ENCODE measurements at places on chromosomes 11 and 22.

- DNase-seq: no peak
Observed at GRCh38 chr11:102263379-102264003, 53.8 kb upstream of the BIRC3 start.

- DNase-seq: no peak
Observed at GRCh38 chr11:130600616-130601015, 152.2 kb downstream of the ADAMTS15 start.

DNA sequence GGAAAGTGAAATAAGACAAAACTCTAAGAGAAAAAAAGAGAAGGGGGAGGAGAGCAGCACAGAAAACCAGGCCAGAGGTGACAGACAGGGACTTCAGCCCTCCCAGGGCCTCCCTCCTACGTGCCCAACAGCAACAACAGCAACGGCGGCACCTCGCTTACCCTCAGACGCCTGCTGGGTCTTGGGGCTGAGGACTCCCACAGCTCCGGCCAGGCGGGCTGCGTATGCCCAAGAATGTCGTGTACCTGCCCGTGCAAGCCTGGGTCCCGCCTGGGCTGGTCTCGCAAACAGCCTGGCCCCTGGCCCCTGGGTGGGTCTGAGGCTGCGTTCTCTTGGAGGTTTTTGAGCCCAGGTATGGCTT, 30.5 kb downstream of the ARAP1 start:
- no peak for DNase-seq

- no peak for DNase-seq
Observed at GRCh38 chr11:81286959-81287358, 1446.7 kb downstream of the FAM181B start.

GRCh38 chr22:48239461-48240147, 1477.2 kb downstream of the TBC1D22A start:
- no peak for DNase-seq

GRCh38 chr22:24542641-24543040, 12.3 kb downstream of the GUCD1 start:
- no peak for DNase-seq

DNA sequence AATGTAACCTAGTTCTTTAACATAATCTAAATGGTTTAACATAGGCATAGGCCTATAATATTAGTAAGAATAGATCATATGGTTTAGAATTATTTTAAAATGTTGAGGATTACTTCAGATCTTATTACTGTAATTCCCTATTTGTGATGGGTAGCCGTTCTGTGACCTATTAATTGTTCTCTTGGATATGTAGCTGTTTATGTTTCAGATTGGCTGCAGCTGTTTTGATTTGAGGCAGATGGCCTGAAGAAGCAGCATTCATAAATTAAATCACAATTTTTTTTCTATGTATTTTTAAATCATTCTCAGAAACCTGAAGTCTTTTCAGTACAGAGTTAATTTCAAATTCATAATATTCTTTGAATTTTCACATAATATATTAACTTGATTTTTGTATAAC, 104.5 kb downstream of the PDE3B start:
- no peak for DNase-seq
